ENCODE measurements at places on chromosomes 7 and 10.

DNA sequence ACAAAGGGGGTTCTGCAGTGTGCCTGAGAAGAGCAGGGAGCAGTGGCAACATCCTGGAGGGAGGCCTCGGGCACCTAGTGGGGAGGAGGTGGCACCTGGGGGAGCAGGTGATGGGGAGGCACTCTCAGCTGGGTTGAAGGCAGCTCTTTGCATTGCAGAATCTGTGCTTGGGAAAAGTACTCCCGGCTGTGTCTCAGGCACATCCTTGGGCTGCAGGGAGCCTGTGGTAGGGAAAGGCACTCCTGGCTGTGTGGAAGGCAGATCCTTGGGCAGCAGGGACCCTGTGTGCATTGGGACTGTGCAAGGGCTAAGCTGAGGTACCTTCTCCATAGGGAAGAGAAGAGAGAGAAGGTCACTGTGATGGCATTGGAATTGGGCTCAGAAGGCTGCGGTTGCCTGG, 52.8 kb upstream of the ANTXRL start:
- no peak for DNase-seq

DNA sequence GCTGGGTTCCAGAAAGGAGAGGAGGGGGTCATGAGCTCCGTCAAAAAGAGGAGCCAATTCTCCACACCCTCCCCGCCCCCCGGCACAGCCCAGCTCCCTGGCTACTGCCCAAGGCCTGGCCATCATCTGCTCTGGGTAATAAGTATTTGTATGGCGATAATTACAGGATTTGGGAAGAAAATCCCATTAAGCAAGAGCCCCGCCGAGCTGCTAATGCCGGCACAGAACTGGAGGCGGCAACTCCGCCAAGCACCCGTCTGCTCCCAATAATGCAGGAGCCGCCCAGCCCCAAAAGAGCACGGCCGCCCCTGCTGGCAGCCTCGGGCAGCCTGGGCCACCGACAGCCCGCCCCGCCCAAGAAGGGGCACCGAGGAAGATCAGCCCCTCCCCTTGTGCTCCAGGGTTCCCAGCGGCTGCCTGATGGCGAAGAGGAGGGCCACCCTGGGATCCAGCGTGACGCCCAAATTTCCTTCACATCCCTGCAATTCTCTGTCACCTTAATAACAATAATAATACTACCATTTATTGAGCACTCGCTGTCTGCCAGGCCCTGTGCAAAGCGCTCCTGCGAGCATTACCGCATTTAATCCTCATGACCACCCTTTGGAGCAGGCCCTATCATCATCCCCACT, 5.9 kb downstream of the SLIT1 start:
- no peak for DNase-seq

- DNase-seq, result no peak
Observed at GRCh38 chr7:21579341-21580072, 36.7 kb downstream of the DNAH11 start.

GRCh38 chr10:10976652-10977051, 41.0 kb upstream of the CELF2 start:
- no peak for DNase-seq

- DNase-seq, result no peak
Observed at GRCh38 chr7:102449136-102449535, 15.5 kb downstream of the ALKBH4 start.

- DNase-seq, result no peak
Observed at GRCh38 chr7:51226916-51227535, 89.6 kb downstream of the COBL start.

DNA sequence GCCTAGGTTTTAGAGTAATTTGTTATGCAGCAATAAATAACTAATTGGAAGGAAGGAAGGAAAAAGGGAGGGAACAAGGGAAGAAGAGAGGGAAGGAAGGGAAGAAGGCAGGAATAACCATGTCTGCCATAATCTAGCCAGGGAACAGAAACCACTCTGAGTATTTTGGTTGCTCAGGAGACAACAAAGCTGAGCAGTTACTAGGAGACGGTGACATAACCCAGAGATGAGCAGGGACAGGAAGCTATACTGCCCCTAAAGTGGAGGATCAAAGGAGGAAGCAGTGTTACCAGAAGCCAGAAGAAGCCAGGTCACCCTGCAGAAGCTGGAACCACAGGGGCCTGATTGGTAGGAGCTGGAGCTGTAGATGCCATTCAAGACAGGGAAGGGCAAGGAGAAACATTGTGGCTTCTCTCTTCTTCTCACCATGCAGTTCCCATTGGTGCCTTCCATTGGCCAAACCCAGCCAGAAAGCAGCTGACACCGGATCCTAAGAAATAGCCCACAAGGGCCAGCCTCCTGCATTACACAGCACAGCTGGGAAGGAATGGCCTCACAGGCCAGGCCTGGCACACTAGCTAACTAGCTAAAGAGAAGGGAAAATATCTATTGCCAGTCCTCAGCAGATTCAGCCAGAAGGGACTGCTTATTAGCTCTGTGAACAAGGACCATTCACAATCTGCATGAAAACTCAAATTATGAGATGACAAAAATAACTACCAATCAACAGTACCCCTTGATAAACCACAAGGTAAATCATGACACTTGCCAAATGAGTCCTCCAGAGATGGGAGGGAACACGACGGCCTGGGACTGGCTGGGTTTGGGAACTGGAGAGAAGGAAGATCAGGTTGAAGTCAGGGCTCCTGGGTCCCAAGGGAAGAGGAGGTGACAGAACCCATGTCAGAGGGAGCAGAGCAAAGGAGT, 184.5 kb upstream of the NFE2L3 start:
- DNase-seq, result no peak

DNA sequence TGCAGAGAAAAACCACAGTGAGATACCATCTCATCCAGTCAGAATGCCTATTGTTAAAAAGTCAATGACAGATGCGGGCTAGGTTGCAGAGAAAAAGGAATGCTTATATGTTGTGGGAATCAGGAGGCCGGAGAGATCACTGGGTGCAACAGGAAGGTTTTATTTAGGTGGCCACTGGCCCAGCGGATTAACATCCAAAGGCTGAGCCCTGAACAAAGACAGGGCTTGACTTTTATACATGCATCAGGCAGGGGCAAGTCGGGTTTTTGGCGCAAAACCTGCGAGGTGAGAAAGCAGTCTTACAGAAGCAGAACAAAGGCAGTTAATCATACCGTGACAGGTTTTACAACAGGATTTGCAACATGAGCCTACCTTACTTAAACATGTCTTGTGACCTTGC, 620 bp downstream of the ZNF117 start:
- no peak for DNase-seq

DNA sequence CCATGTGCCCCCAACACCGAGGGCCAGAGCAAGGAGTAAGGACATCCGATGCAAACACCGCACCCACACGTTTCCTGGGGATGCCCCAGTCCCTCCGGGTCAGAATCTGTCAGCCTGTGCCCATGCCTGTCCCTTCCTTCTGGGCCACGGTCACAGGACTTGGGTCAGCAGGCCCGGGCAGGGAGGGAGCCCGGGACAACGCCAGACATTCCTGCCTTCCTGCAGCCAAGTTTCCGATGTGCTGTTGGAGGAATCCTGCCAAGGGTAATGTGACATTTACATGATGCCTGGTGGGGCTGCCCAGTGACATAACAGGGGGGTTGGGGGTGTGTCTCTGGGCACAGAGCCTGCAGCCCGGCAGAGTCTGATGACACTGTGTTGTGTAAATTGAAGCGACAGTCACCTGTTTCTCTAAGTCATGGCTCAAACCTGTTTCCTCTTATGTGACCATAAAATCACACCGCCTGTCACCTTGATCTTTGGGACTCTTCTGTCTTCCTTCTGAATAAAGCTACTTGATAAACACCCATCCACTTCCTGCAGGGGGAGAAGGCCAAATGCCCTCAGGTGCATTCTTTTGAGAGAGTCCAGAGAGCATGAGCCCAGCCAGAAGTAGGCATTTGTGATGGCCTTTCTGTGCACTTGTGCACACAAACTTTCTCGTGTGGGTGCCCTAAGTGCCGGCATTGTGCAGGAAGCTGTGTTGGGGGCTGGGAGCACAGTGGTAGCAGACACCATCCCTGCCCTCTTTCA, 175.3 kb upstream of the RHEB start:
- DNase-seq, result no peak

GRCh38 chr10:70832852-70833528, 17.2 kb downstream of the SGPL1 start:
- DNase-seq, result peak; percentile 77

DNA sequence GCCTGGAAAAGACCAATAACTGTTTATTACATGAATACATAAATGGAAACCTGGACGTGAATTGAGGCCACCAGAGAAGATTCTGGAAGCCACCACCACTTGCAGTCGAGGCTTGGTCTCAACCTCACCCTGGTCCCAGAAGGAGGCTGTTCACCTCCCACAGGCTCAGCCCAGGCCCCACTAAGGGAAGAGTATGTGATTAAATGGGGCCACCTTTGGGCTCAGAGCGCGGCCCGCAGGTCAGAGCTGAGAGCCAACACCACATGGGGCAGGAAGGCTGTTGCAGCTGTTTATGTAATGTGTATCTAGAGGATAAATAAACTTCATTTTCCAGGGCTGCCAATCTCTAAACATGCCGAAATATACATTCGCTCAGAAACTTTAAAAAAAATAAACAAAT, 17.6 kb upstream of the FGFR2 start:
- no peak for DNase-seq

GRCh38 chr10:105770524-105771212, 1129.6 kb downstream of the SORCS3 start:
- peak; percentile 65 for DNase-seq
